ENCODE measurements at places on chromosomes 5 and 9.

DNA sequence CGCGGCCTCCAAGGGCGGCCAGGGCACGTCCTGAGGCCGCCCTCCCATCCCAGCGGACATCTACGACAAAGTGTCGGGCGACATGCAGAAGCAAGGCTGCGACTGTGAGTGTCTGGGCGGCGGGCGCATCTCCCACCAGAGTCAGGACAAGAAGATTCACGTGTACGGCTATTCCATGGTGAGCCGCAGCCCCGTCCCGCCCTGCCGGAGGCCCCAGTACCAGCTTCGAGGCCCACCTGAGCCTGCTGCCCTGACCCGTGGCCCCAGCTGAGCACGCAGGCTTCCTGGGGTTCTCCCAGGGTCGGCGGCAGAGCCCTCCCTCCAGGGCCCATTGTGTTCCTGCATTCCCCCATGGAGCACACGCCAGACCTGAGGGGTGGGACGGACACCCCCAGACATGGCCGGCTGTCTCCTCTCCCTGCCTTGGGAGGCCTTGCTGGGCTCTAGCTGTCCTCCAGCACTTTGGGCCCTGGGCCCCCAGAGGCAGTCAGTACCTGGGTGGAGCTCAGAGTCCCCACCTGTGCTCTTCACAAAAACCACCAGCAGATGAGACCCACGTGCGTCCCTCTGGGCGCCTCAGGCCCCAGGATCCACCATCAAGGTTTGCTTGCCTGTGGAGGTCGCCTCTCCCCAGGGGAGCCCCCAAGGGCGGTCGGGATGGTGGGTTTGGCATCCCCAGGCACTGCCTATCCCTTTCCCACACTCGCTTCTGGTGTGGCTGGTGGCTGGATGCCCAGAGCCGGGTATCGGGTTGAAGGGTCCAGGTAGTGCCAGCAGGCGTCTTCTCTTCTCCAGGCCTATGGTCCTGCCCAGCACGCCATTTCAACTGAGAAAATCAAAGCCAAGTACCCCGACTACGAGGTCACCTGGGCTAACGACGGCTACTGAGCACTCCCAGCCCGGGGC is 1.0 kb downstream of the PHPT1 start:
- no peak for DNase-seq

DNA sequence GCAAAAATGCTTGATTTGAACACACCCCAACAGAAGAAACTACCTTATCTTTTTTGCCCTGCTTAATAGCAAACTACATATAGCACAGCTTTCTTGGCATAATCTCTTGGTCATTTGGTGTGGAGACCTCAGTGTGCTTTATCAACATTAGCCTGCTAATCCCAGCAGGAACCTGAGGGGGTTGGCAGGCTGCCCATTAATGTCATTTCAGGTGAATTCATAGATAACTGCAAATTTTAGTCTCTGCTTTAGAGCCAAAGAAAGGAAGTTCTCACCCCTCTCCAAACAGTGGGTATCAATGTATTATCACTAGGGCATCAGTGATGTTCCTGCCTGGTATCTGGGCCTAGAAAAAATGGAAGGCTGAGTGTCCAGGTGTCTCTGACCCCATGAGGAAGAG is 489.0 kb downstream of the NTRK2 start:
- no peak for DNase-seq

GRCh38 chr5:45417285-45417998 is 278.7 kb downstream of the HCN1 start:
- no peak for DNase-seq

DNA sequence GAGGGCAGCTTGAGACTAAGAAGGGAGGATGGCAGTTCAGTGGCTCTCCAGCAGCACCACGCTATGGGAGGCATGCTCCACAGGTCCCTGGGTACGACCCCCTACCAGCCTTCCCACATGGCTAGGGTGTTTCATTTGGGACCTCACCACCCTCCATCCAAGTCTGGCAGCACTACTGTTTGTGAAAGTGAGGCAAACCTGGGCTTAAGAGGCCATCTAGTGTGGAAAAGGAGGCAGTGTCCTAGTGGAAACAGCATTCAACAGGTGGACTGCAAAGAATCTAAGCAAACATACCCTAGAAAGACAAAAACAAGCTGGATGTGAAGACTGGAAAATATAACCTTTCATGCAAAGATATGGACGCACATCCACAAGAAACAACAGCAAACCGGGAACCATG is 4.8 kb upstream of the C5orf47 start:
- no peak for DNase-seq

- DNase-seq = no peak
Measured at GRCh38 chr9:71662082-71662481, 106.2 kb downstream of the CEMIP2 start.

DNA sequence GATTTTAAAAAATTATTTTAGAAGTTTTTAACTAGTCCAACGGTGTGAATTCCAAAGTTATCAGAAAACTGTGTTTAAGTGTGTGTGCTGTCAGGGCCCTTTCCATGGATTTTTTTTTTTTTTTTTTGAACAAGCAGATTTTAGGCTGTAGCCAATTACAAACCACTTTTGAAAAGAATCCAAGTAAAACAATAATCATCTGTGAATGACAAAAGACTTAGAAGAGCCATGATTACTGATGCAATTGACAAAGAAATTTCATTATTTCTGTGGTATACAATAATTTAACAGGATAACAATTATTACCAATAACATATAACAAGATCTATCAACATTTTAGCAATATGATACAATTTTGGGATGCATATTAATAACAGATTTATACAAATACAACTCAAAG is 16.2 kb upstream of the PAIP1 start:
- no peak for DNase-seq

DNA sequence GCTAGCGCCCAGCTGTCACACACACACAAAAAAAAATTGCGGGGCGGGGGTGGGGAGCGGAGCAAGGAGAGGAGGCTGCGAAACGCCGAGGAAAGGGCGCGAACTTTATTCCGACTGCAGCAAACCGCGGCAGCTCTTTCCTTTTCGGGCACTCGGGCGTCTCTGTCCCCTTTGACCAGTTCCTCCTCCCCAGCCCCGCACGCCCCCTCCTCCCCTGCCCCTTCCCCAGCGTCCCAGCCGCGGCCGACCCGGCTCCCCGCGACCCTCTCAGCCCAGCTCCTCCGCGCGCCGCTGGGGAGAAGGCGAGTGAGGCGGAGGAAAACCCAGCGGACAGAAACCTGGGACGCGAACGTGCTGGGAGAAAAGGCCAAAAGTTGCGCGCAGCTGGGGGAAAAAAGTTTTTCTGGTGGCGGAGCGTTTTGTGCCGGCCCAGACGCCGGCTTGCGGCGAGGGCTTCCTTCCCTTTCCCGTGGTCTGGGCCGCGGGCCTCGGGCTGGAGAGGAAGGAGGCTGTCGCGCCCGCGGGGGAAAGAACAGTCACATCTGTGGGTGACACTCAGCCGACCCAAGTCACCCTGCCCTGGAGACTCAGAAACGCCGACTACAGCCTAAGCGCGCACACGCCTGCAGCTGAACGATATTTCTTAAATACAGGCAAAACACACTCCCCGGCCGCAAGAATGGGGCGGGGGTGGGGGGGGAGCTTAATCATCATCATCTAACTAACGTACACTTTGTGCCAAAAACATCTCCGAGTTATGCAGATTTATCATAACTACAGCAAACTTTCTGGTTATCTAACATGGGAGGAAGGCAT is 1.1 kb upstream of the BNC2 start:
- no peak for DNase-seq

DNA sequence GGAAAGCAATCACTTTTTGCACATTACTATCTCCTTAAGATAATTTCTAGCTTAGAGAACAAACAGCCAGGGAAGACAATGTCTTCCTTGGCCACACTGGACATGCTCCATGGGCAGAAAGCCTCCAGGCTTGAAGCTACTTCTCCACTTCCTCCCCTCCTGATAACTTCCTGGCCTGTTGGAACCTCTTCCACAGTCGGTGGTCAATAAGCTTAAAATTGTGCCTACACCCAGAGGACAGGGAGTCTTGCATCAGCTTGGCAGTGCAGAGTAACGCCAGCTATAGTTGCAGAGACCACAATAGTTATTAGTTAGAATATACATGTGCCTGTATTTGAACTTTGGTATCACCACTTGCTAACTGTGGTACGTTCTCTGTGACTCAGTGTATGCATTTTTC is 58.1 kb upstream of the ABCA1 start:
- DNase-seq = no peak

GRCh38 chr5:171599411-171599810 is 180.0 kb downstream of the FGF18 start:
- DNase-seq = no peak

GRCh38 chr5:140345919-140346347 is 470 bp downstream of the HBEGF start:
- DNase-seq = no peak

GRCh38 chr5:162096448-162096847 is 28.9 kb downstream of the GABRG2 start:
- DNase-seq = no peak

DNA sequence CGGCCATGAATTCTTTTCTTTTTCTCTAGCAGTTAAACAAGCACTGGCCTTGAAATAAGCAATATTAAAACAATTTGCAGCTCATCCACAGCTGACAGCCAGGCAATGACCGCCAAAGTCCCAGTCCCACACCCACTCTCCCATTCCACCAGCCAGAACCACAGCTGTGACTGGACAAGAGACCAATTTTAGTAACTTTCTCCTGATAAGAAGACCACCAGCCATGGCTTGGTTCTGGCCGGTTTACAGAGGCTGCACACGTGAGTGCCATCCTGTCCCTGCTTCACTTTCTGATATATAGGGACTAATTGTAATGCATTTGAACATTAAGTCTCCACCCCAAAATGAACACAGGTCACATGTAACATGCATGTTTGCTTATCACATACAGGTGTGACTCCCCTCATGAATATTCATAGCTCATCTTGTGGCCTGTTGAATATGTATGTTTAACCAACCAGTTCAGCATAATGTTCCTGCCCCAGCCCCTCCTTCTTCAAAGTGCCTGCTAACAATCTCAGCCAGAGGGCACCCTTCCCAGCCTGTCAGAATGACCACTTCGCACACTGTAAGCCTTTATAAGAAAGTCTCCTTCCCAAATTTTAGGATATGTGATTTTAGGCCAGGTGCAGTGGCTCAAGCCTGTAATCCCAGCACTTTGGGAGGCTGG is 23.9 kb upstream of the FANCC start:
- no peak for DNase-seq

- DNase-seq = no peak
Measured at GRCh38 chr5:72599519-72600370, 92.5 kb upstream of the ZNF366 start.

- DNase-seq = no peak
Measured at GRCh38 chr9:110283751-110284150, 27.4 kb upstream of the TXN start.

DNA sequence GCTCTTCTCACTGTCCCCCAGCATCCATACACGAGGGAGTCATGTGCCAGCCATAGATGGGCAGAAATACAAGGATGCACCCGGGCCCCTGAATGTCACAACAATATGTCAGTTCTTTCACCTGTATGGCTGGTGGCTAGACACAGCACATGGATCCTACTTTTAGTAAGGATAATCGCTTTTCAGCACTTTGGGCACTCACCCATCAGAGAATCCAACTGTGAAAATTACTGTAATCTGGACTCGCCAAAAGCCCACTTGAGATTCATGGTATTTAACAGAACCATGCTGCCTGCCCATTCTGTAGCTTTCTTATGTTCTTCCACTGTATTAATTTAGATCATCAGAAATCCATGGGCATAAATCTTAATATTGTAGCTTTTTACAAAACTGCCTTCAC is 124.8 kb downstream of the FRMD3 start:
- no peak for DNase-seq

- DNase-seq = no peak
Measured at GRCh38 chr9:94870793-94871558, 144.5 kb downstream of the AOPEP start.

- no peak for DNase-seq
Measured at GRCh38 chr5:168472329-168472728, 13.9 kb upstream of the RARS1 start.

DNA sequence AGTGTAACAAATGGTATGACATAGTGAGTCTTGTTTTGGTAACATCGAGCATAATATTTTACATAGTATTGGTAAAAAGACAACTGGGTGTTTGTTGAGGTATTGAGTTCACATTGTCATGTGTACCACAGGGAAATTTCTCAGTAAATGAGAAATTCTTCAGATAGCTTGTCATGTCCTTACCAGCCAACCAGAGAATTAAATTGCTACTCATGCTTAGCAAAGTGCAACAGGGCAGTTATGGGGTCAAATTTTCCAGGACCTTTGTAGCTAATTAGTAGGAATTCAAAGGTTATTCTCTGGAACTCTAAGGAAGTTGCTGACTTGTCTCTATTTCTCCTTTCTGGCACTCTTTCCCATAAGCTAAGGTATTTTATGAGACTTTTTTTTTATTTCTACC is 595.7 kb downstream of the EFNA5 start:
- no peak for DNase-seq

- no peak for DNase-seq
Measured at GRCh38 chr5:144335561-144335960, 164.9 kb downstream of the KCTD16 start.

GRCh38 chr9:137084526-137084925 is 2.3 kb upstream of the MAN1B1 start:
- DNase-seq = no peak

GRCh38 chr5:147751156-147751830 is 31.2 kb downstream of the JAKMIP2 start:
- DNase-seq = no peak

DNA sequence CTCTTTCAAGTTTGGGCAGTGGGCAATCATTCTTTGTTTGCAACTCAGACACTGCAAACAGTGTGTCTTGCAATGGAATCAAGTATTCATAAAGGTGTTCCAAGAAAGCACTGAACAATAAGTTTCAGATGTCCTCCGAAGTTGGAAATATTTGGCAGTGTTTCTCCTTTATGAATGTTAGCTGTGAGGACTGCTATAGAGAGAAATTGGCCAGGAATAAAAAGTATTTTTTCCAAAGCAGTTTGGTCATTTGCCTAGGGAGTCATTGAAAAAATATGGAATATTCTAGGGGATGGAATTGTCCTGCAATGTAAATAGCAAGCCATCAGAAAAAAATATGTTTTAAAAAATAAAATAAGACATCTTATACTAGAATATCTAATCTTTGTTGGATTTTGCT is 688.6 kb upstream of the SEMA6A start:
- DNase-seq = no peak

- DNase-seq = no peak
Measured at GRCh38 chr5:150438873-150439546, 10.5 kb downstream of the RPS14 start.
